ENCODE measurements at places on chromosomes 3 and 15.

DNA sequence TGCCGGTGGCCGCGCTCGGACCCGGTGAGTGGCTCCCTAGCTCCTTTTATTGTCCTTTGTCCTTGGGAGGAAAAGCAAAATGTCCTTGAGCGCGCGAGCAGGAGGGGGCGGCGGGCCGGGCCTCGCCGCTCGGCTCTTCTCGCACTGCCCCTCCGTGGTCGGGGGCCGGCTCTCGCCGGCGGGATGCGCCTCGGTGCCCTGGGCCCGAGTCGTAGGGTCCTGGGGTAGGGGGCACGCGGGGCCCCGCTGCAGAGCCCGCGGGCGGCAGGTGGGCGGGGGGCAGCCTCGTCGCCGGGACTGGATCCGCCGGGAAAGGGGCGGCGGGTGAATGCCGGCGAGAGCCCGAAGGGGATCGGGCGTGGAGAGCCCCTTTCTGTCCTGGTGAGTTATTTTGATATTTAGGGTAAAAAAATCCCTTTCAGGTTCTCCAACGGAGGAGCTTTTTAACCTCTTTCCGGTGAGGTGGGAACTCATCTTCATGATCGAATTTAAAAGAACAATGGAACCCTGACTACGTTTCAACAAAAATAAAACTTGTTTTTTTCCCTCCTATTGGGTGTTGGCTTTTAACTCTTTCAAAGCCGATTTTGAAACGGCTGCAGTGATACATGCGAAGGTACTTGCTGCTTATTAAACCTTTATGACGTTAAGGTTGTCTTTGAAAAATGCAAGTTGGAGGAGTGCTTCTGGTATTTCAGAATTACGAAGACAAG is 16.8 kb upstream of the CHD2 start:
- no peak for DNase-seq

DNA sequence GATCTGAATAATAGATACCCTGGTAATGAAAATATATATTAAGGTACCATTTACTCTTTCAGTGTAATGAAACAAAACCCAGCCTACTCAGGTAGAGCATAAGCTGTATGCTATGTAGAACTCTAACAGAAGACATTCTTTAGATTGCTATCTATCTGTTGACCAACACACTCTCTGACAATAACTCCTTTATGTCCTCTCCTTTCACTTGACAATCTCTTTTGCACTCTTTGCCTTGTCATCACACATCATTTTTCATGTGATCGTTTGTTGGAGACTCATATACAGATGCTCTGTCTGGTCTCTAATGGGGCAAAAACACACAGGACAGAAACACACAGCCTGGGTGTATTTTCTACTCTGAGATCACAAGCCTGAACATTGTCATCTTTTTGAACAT is 35.4 kb upstream of the SUCLG2 start:
- no peak for DNase-seq

DNA sequence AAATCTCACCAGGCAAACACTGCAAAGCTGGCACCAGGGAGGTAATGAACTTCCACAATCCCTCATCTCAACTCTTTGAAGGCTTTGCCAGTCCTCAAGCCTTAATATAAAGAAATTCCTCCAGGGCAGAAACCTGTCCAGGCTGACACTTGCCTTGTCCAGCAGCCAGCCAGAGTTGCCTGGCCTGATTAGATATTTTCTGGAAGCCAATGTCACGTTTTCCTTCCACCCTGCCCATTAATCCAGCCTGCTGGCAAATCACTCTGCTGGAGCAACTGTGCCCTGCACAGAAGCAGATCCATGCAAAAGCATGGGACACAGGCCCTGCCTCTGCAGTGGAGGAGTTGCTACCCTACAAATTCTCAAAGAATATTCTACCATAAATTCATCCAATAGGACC is 56.5 kb downstream of the HEG1 start:
- no peak for DNase-seq

- peak; percentile 50 for DNase-seq
These were observed 1.3 kb downstream of the ZNF710 start for GRCh38 chr15:90002428-90002844.

GRCh38 chr15:31296219-31296645 is 30.4 kb upstream of the KLF13 start:
- DNase-seq: no peak

DNA sequence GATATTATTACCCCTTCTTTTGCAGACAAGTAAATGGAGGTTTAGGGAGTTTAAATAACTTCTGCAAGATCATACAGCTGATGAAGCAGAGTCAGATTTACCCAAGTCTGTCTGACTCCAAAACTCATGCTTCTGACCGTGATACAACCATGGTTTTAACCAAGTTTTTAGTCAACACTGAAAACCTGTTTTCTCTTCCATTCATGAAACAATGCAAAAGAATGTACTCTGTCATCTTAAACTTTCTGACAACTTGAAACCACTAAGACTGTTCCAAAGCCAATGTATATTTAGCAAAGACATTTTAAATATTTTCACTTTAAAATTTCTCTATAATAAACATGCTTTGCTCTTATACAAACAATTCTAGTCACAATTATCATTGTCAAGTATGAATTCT is 77.0 kb upstream of the RBMS3 start:
- DNase-seq: peak; percentile 67

DNA sequence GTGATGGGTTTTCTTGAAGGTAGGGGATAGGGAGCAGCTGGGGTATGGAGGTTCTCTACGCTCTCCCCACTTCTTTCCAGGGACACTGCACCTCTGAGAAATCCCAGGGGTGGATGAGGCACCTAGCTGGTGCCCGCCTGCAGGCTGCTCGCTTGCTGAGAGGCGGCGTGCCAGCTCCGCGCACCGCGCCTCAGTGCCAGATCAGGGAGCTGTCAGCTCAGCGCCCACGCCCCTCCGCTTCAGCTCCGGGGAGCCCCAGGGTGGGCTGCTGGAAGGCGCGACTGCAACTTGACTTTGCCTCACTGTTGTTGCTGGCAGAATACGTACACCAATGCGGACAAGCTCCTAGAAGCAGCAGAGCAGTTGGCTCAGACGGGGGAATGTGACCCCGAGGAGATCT is 345.7 kb upstream of the UMPS start:
- DNase-seq: no peak

DNA sequence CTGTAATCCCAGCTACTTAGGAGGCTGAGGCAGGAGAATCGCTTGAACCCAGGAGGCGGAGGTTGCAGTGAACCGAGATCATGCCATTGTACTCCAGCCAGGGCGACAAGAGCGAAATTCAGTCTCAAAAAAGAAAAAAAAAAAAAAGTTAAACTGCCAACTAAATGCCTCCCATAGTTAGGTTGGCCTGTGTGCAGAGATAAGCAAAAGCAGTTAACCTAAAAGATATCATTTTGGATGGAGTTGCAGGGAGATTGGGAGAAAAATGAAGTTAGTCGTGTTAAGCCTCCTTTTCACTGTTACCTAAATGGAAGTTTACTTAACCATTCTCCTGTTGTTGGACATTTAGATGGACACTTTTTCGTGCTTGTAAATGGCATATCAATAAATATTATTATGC is 11.4 kb upstream of the FETUB start:
- DNase-seq: no peak

DNA sequence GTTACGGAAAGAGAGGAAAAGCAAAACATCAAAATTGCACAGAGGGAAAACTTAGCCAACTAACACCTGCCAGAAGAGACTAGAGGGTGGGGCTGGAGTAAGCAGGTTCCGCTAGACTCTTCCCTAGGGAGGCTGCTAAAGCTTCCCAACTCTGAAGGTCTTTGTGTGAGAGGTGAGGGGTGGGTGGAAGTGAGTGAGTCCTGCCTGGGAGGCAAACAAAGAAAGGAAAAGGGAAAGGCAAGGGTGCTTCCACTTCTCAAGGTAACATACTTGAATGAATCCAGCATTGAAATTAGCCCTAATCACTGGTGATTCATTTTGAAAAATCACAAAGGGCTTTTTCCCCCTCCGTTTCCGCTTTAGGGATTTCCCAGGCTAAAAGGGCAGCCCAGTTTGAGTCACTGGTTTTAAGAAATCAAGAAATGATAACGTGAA is 220.5 kb upstream of the ADAMTS9 start:
- peak; percentile 21 for DNase-seq

- DNase-seq: no peak
These were observed 43.6 kb upstream of the AP4E1 start for GRCh38 chr15:50864873-50865272.

- DNase-seq: no peak
These were observed 326.4 kb upstream of the TRIM42 start for GRCh38 chr3:140351466-140351865.
